ENCODE measurements at places on chromosomes 1 and 21. TPM values are rescaled to one million over a fixed set of nuclear protein-coding genes. Genes with fewer than 3 reads are reported as not detected.

Gene CBR3
- 13.4 TPM for total RNA-seq

Gene IL12RB2
- total RNA-seq, result 0.04 TPM

Gene ELF3
- 206 TPM for total RNA-seq

Gene FCRL5
- total RNA-seq, result not detected

Gene KPRP
- total RNA-seq, result not detected

Gene APH1A
- 138 TPM for total RNA-seq

Gene CD1B
- total RNA-seq, result not detected

Gene PTAFR
- 0.34 TPM for total RNA-seq

Gene FCRL6
- total RNA-seq, result not detected

Gene PLPP3
- 31.6 TPM for total RNA-seq

Gene GBP3
- total RNA-seq, result 2.2 TPM

Gene SLAMF9
- 0.45 TPM for total RNA-seq

Gene CLCA1
- not detected for total RNA-seq

Gene RAB42
- 2.2 TPM for total RNA-seq

Gene MIGA1
- 7.4 TPM for total RNA-seq

Gene PADI1
- total RNA-seq, result 0.86 TPM

Gene PLA2G2C
- not detected for total RNA-seq

Gene ADAMTS4
- not detected for total RNA-seq

Gene NPPA
- total RNA-seq, result not detected
